ENCODE measurements at places on chromosomes 4 and X.

DNA sequence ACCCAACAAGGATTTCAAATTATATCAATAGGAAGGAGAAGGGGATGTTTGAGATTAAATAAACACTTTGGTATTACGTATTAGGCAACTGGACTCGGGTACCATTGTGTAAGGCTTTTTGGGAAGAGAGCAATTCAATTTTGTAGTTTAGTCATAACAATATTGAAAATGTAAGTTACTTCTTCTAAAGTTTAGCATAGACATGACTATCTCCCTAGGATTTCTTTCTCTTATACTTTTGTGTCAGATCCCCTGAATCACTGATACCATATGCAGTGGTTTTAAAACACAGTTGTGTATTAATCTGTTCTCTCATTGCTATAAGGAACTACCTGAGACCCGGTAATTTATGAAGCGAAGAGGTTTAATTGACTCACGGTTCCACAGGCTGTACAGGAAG lies 123.8 kb upstream of the FAM9C start:
- no peak for DNase-seq

DNA sequence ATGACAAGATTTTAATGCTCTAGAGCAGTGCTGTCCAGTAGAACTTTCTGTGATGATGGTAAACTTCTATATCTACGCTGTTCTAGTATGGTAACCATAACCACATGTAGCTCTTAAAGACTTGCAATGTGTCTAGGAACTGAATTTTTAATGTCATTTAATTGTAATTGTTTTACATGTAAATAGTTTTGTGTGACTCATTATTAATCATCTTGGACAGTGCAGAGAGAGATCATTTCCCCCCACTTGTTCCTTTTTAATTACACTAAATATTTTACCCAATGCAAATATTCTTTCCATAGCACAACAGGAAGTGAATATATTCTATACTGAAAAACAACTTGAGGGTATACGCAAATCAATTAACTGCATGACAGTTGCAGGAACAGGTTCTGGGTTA lies 5.8 kb downstream of the ATG4A start:
- no peak for DNase-seq

GRCh38 chrX:134688839-134689238 lies 30.6 kb upstream of the PLAC1 start:
- no peak for DNase-seq

- DNase-seq: peak; percentile 27
These were observed 319.6 kb downstream of the PTTG2 start for GRCh38 chr4:38279650-38280322.

- DNase-seq: no peak
These were observed 4.1 kb upstream of the RS1 start for GRCh38 chrX:18676050-18676449.

- no peak for DNase-seq
These were observed 75.0 kb downstream of the DCTD start for GRCh38 chr4:182842104-182842600.

DNA sequence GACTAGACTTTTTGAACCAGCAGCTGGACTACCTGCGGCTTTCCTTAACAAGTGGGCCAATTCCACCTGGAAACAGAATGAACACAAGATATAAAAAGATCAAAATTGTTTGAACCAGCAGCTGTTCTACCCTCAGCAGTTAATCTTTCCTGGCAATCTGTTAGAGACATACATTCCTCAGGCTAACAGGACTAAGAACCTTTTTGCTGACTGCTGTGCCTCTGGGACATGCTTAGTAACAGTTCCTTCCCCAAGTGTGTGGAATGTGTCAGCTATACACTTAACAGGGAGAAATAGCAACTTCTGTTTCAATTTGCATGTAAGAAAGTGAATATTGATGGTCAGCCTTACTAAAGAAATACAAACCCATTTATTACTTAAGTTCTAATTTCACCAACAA lies 554.4 kb downstream of the ARAP2 start:
- no peak for DNase-seq

DNA sequence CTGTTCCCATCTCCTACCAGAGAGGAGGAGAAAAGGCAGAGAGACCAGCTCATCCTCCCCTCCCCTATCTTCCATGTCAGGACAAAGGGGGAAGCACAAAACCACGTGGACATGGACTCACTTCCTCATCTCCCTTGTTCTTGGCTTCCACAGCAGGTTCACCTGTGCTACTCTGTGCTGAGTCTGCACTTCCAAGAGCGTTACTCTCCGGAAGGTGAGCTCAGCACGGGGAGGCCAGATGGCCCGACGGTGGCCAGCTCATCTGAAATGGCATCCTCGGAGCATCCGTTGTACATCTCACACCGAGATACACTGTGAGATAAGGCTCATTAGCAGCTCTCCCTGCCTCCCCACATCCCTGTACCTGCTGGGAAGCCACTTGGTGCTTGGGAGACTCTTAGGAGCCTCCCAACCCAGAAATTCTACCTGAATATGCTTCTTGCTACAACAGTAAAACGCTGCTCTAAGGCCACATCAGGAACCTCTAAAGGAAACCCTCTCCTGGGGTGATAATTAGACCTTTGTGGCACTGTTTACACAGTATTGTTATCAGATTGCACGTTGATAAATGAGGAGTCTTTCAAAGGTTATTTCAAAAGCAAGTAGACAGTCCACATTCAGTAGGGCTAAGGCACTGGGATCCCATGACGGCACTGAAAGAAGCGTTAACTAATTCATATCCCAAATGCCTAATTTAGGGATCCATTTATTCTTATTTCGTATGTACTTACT lies 19.4 kb downstream of the LGI2 start:
- no peak for DNase-seq

GRCh38 chr4:81571105-81571504 lies 99.4 kb upstream of the RASGEF1B start:
- no peak for DNase-seq

DNA sequence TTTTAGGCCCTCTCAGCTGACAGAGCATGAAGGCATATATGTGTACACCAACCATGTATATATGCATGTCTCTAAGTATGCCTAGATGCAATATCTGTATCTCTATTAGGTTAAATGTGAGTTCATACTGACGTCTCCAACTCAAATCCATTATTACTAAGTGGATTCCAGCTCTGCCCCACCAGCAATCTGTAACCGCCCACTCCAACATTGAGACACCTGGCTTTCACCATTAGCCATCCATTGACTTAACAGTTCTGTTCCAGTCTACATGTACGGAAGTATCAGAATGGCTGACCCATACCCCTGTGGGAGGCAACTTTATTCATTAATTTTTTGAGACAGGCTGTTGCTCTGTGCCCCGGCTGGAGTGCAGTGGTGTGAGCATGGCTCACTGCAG lies 15.0 kb upstream of the SH3TC1 start:
- no peak for DNase-seq

- DNase-seq: no peak
These were observed 242.8 kb upstream of the JADE1 start for GRCh38 chr4:128566693-128567092.

DNA sequence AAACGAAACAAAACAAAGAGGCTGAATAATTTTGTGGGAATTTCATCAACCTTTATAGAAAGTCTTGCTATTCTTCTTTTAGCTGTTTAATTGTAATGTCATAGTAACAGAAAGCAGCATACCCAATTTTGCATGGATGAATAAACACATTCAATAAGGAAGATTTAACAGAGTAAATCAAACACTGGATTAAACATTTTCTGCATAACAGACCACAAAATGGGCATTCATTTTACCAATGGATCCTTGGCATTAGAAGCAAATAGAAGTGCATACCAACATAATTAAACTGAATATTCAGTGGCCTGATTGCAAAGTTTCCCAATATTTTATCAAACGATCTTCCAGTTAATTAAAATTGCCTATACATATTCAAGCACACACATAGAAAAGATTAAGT lies 4.4 kb upstream of the CHM start:
- no peak for DNase-seq

GRCh38 chr4:125735102-125735501 lies 420.3 kb downstream of the FAT4 start:
- DNase-seq: no peak

- no peak for DNase-seq
These were observed 54.4 kb downstream of the ADD1 start for GRCh38 chr4:2898001-2898400.

GRCh38 chr4:113113151-113113550 lies 63.7 kb downstream of the ANK2 start:
- no peak for DNase-seq

DNA sequence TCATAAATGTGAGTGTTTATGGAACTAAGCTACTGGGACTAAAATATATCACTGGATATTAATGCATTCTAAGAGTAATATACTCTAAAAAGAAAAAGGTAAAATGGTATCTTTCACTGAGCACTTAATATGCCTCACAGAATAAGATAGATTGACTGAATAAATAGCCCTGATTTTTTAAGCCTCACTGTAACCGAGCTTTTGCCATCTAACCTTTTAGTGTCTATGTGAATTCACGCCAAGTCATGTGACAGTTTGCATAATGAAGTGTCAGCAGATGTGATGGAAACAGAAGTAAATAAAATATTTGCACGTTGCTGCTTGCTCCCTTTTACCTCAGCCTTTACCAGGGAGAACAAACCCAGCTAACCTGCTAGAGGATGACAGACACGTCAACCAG lies 119.7 kb upstream of the NWD2 start:
- DNase-seq: no peak

- no peak for DNase-seq
These were observed 103.4 kb upstream of the TEX13A start for GRCh38 chrX:105323928-105324327.

- DNase-seq: no peak
These were observed 12.9 kb downstream of the PALLD start for GRCh38 chr4:168509786-168510185.

DNA sequence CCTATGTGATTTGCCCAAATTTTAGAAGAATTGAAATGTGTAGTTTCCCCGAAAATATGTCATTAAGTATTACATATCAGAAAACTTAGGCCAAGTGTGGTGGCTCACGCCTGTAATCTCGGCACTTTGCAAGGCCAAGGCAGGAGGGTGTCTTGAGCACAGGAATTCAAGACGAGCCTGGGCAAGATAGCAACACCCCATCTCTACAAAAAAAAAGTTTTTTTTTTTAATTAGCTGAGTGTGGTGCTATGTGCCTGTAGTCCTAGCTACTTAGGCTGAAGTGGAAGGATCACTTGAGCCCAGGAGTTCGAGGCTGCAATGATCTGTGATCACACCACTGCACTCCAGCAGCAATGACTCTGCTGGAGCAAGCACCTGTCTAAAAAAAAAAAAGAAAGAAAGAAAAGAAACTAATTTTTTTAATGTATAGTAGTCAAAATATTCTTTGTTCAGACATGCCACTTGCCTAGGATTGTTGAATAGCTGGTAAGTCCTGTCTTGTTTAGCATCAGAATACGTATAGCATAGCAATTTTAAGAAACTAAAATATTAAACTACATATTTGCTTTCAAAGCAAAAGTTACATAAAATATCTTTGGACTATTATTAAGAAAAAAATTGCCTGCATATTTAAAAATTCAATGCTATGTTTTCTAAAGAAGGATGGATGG lies 40.1 kb upstream of the GAB1 start:
- no peak for DNase-seq

DNA sequence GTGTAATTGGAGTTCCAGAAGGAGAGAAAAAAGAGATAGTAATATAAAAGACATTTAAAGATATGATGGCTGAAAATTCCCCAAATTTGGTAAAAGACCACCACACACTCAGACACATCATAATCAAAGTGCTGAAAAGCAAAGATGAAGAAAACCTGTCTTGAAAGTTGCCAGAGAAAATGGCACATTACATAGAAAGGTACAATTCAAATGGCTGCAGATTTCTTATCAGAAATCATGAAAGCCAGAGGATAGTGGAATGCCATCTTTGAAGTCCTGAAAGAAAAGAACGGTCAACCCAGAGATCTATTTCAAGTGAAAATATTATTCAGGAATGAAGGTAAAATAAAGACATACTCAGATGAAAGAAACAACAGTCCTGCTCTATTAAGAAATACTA lies 29.3 kb upstream of the PAGE4 start:
- DNase-seq: no peak

- DNase-seq: no peak
These were observed 201.2 kb downstream of the NPNT start for GRCh38 chr4:106096454-106096853.

DNA sequence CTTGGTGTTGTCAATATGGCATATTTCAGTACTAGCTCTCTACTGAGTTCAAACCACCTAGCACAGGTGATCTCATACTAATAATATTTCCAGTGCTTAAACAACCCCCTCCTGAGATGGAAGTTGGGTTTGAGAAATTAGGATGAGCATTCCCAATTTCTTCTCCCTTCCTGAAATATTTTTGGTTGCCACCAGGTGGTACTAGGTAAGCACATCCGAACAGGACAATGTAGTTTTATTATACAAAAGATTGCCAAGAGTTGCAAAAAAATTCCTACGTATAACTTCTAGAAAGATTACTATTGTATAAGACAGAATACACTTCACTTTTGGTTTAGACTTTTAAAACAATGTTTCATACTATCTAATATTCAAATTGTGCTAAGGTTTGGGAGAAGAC lies 484.5 kb downstream of the PACRGL start:
- DNase-seq: no peak

DNA sequence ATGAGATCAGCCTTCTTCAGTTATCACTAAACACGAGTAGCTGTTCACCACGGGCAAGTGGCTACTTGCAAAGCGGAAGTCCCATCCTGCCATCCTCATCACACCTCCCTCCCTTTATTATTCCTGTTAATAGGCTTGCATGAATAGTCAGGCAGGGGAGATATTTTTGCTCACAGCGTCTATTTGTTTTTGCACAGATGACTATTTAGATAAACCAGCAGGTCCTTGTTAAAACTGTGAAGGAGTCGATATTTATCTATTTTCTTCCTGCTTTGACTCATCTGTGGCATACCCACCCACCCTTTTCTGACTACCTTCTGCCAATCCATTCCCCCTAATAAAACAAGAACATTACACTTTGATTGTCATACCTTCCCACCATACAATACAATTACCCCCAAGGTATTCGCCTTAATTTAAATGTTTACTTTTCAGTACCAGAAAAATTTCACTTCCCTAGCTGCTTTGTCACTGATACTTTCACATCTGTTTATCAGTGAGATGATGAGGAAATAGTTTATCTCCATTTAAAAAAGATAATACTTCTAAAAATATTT lies 96.6 kb upstream of the BANK1 start:
- no peak for DNase-seq

DNA sequence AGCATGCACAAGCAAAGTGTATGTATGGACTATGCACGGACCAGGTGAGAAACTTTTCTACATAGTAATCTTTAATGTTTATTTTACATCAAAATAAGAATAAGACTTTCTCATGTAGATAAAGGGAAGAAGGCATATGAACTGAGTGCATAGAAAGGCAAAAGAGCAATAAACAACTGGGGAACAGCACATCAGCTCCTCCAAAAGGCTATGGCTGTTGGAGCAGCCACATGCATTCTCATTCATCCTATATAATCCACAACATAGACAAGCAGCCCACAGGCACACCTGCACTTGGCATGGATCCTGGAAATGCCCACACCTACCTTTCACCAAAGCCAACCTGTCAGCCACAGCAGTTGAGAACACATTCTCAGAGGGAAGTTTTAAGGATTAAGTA lies 586.9 kb upstream of the INTU start:
- DNase-seq: no peak

Data from right renal pelvis (tissue), 4 donors.